ENCODE measurements at places on chromosomes 5 and 9. TPM values are rescaled to one million over a fixed set of nuclear protein-coding genes. Genes with fewer than 3 reads are reported as not detected.
A peak's percentile ranks its signal among the peaks of the same experiment; 100 is the strongest.

GRCh38 chr5:37721447-37721871 lies 118.4 kb downstream of the GDNF start:
- no peak for DNase-seq

DNA sequence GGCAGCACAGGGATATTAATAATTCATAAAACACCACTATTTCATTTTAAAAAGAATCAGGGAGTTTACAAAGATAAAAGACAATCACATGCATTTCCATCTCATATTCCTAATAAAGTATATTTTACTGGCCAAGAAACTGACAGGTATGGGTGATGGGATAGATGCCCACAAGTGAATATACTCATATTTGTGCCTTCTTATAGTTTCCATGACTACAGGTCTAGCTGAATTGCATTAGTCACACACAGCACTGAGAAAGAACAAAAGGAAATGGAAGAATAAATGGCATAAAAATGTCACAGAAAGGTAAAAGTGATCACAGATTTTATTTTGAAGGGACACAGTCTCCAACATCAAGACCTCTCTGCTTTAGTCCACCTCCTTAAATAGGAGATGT lies 193.5 kb downstream of the PLK2 start:
- no peak for DNase-seq

GRCh38 chr9:13841746-13842462 lies 472.0 kb downstream of the NFIB start:
- DNase-seq = no peak

DNA sequence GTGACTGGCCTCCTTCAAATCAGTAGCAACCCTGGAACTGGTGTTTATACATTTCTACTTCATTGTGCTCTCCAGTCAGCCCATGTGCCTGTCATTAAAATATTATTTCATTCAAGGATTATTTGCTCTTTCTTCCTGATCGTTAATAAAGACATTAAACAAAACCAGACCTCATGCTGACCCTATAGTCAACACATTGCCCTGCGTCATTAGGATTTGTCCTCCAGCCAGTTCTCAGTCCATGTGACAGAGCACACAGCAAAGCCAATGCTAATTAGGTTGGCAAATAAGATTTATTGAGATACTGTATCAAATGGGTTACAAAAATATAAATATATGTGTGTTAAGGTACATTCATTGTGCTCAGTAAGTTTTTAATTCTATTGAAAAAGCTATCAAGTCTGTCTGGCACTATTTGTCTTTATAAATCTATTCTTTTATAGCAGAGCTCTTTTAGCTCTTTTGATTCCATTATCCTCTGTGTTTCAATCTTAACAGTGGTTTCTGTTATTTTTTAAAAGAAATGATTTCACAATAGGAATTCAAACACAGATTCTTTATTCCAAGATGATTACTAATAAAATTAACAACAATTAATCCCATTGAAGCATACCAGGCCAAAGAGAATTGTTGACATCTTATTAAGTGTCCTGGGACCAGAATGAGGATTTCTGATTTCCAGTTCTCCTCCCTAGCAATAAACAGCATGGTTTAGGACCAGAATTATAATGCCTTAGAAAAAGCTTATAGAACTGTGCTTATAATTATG lies 209.4 kb upstream of the RGMB start:
- DNase-seq = no peak

DNA sequence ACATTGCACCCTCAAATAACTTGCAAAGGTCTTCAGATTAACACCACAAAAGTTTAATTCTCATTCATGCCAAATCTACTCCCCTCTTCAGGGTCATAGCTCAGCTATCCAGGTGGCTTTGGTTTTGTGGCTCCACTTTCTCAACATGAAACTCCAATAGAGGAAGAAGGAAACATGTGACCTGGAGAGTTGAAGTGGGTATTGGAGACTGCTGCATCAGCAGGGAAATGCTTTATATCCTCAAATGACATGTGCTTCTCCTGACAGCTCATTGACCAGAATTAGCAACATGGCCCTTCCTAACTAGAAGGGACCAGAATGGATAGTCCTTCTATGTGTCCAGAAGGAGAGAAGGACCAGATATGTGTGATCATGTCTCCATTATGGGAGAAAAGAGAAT lies 73.6 kb downstream of the TLR4 start:
- no peak for DNase-seq

- no peak for DNase-seq
Observed at GRCh38 chr5:61402970-61403900, 71.2 kb downstream of the ZSWIM6 start.

DNA sequence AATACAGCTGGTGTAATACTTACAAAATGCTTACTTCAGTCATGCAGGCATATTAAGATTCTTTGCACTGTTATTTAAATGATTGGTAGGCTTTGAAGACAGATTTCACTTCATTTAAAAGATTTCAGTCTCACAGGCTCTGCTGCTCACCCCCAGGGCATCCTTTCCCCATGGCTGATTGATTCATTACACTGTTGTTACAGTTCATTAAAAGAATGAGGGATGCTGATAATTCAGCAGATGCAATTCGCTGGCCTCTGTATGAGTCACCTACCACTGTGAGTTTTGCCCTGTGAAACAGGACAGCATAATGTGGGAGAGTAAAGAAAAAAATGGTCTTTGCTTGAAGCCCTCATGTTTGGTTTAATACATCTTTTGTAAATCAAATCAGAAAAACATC lies 246.9 kb downstream of the CYLC2 start:
- no peak for DNase-seq

DNA sequence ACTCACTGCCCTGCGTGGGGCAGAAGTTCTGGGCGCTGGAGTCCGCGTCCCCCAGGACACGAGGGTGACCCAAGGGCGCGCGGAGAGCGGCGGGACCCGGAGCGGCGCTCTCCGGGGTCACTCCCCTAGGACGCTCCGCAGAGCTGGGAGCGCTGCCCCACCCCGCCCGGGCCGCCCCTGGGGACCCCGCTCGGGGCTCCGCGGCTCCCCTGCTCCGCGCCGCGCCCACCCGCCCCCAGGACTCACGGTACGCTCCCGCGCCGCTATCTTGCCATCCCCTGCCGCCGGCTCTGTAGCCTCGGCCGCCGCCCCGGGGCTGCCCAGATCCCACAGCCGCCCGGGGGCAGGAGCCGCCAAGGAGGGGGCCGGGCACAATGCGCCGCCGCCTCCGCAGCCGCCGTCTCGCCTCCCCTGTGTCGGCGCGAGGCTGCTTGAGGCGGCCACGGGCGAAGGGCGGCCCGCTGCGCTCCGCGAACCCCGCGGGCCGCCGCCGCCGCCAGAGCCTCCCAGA lies 303 bp downstream of the LIFR start:
- peak; percentile 21 for DNase-seq

DNA sequence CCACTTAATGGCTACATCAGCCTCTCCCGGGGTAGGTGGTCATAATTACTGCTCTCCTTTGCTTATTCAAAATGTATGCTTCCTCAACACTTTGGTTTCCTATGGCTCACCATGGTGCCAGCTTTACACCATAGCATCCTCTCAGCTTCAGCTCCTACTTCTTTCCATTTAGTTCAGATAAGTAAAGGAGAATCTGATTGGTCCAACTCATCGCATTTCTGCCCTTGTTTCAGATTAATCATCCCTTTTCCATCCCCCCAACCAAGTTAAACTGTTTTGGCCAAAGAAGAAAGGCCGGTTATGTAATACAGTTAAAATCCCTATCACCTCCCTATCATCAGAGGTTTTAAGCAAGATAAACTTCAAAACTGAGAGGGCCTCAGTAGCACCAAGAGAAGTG lies 130.5 kb downstream of the CETN3 start:
- no peak for DNase-seq

DNA sequence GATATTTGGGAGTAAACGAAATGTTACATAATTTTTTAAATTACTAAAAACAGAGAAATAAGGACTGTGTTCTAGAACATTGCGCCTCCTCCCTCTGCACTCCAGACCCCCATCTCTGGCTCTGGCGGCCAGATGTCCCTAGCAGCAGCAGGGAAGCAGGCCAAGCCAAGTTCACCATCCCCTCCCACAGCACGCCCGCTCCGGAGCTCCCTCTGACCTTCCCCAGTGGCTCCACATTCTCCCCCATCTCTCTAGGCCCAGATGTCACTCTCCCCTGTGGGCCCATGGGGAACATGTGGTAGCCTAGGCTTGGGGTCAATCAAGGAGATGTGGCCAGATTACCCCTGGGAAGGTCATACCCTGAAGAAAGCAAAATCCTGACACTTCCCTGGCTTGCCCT lies 6.3 kb upstream of the WNK2 start:
- DNase-seq = no peak

GRCh38 chr5:150263801-150264621 lies 25.6 kb downstream of the CAMK2A start:
- peak; percentile 80 for DNase-seq

DNA sequence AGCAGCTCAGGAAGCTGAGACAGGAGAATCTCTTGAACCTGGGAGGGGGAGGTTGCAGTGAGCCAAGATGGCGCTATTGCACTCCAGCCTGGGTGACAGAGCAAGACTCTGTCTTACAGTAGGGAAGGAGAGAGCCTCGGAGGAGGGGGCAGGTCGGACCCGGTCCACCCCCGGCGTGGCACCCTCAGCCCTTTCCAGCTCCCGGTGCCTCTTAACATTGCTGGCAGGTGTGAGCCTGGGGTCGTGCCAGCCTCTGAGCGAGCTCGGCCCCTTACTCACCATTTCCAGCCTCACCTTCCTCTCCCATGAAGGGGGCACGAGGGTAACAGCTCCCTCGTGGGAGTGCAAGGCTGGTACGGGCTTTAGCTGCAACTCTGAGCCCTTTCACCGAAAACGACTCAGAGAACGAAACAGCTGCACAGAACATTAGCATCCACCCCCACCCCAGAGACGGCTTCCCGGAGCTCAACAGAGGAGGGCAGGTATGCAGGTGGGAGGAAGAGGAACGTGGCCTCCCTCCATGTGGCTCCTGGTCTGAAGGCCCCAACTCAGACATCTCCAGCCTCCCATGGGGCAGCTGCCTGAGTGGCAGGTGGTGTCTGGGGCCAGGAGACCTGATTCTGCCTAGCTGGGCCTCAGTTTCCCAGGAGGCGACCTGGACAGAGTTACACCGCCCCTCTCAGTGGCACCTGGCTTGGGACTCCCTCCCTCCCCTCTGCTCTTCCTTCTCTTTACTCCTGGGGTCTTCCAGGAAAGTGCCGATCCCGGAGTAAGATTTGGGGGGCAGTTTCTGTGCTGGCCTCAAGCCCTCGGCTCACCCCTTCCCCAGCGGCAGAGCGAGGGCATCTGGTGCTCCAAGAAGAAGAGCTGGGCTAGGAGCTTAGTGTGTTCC lies 28.5 kb upstream of the ABO start:
- no peak for DNase-seq

DNA sequence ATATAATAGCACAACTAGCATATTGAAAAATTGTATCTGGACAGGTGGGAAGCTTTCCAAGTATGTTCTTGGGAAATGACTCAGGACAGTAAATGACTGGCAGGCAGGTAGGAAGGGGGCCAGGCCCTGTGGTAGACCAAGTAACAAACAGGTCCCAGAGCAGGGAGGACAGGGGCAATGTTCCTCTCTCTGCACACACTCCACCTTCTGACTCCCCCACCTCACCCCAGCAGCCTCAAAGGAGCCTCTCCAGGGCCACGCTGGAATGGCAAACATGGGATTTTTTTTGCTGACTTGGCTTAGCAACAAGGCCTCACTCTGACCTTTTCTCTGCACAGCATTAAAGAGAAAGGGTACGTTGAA lies 31.1 kb upstream of the IQGAP2 start:
- DNase-seq = no peak

DNA sequence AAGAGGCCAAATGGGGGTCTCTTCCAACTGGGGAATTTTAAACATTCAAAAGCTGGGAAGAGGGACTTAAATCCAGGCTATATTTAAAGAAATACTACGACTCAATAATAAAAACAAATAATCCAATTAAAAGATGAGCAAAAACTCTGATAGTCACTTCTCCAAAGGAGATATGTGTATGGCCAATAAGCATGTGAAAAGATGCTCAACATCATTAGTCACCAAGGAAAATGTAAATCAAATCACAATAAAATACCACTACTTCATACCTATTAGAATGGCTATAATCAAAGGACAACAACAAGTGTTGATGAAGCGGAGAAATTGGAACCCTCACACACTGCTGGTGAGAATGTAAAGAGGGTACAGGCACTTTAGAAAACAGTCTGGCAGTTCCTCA lies 130.4 kb downstream of the CDK5RAP2 start:
- DNase-seq = no peak

- DNase-seq = no peak
Observed at GRCh38 chr5:160260881-160261815, 31.8 kb downstream of the FABP6 start.

GRCh38 chr5:115329475-115329874 lies 33.0 kb upstream of the CCDC112 start:
- DNase-seq = no peak

- DNase-seq = no peak
Observed at GRCh38 chr5:128782446-128782845, 182.8 kb upstream of the SLC27A6 start.

GRCh38 chr9:99119976-99120655 lies 15.2 kb downstream of the TGFBR1 start:
- no peak for DNase-seq

DNA sequence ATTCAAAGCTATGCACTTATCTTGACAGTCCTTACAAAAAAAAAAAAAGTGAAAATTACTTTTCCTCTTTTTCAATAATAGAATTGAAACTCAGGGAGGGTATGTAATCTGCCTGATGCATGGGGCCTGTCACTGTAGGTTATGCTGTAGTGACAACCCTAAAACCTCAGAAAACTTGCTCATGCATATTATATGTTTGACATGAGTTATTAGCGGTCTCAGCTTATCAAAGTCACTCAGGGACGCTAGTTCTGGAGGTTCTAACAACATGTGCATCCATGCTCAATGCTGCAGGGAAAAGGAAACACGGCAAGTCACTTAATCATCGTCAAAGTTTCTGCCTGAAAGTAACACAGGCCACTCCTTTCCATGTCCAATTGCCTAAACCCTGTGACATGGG lies 78.4 kb upstream of the TMEM252 start:
- no peak for DNase-seq

DNA sequence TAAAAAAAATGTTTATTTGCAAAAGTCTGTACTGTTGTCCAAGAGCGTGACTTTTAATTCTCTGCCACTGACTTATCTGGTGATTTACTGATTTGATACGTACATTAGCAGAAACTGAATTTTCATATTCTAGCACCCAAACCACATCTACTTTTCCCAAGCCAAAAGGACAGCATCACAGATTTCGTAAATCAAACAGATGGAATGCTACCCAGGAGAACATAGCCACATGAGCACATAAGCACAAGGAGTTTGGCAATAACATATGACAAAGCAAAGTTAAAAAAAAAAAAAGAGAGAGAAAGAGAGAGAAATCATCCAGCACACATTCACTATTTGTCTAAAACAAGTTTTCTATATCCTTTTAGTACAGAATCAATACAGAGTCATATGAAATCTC lies 83.7 kb downstream of the HINT1 start:
- DNase-seq = no peak

- DNase-seq = no peak
Observed at GRCh38 chr9:92100237-92100911, 14.8 kb downstream of the SPTLC1 start.

GRCh38 chr5:96117771-96118651 lies 156.4 kb upstream of the ELL2 start:
- no peak for DNase-seq

Gene GDNF
- 0.25 TPM for total RNA-seq

Gene SPATA31E1
- not detected for total RNA-seq

Gene UBTD2
- total RNA-seq = 9.8 TPM

Gene FAM221B
- total RNA-seq = not detected

Gene GGTA1
- 1.2 TPM for total RNA-seq

Gene F2RL1
- 15.6 TPM for total RNA-seq

Gene RPL35
- total RNA-seq = 403 TPM

Gene AGXT2
- total RNA-seq = 84.7 TPM

Gene ECM2
- total RNA-seq = 25.5 TPM

Gene RHOBTB3
- 41.4 TPM for total RNA-seq

All from right lobe of liver (tissue), 6 donors.